AG09319 (cell line): ENCODE measurements at places on chromosomes 2 and 18.

DNA sequence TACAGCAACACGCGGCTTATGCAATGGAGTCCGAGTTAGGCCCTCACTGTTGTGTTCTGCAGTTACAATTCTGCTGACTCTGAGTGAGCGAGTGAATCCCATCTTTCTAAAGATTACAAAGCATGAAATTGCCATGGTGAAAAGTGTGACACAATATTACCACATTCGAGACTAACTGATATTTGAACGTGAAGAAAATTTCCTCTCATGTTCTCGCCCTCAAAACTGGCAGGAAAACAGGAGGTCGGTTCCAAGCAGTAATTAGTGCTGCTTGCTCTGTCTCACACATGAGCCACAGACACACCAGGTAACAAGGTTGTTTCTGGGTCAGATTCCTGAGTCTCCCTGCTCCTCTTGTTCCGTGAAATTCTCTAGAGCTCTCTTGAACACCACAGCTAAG, 93.7 kb upstream of the RIOK3 start:
- no peak for DNase-seq

DNA sequence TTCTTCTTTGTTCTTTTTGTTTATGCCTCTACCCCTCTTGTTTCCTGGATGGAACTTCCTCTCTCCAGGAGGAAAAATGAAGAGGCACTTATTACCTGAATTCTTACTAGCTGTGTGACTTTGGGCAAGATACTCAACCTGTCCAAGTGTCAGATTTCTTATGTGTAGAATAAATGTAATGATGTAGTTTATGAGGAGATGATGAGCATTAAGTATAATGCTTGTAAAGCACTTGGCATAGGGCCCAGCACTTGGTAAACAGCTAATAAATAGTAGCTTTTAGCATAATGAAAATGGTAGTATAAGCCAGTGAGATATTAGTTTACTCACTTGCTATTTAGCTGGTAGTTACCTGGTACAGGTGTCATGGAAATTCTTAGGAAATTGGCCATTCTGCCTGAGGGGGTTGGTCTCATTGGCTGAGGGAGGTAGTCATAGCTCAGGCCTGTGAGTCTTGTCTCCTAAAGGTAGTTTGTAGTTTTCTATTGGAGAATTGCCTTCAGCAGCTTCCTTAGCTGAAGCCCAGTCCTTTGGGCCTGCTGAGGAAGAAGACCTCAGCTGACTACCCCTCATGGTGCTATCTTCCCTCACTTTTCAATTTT, 133.4 kb upstream of the NABP1 start:
- DNase-seq = no peak

DNA sequence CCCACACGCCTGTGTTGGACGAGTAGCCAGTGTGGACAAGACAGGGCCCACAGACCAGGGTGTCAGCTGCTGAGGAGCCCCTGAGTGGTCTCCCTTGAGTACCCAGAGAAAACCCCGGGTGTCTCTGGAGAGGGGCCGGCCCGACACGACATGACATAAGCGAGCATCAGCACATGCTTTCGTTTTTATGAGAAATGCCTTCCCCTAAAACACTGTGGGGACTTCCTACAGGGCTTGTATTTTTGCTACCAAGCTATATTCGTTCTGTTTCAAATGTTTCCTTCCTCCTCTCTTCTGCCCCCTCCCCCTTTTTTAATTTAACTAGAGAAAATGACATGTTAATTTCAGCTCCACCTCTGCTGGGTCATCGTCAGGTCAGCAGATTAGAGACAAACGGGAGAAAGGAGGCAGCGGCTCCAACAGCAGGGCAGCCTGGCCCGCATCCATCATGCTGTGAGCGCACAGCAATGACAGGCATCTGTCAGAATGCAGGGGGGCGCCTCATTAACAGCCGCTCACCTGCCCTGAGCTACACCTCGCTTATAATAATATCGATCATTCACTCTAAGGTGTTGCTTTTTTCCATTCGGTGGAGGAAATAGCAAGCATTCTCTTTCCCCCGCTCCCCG, 286.2 kb downstream of the ZNF516 start:
- no peak for DNase-seq

- no peak for DNase-seq
Observed at GRCh38 chr2:9473985-9474360, 378 bp upstream of the IAH1 start.

- DNase-seq = no peak
Observed at GRCh38 chr18:3607309-3608098, 157.5 kb downstream of the TGIF1 start.

- DNase-seq = no peak
Observed at GRCh38 chr2:133411857-133412256, 156.4 kb downstream of the NCKAP5 start.

- no peak for DNase-seq
Observed at GRCh38 chr2:57809230-57809629, 237.4 kb upstream of the VRK2 start.

- DNase-seq = no peak
Observed at GRCh38 chr18:74331404-74331803, 15.8 kb downstream of the C18orf63 start.

DNA sequence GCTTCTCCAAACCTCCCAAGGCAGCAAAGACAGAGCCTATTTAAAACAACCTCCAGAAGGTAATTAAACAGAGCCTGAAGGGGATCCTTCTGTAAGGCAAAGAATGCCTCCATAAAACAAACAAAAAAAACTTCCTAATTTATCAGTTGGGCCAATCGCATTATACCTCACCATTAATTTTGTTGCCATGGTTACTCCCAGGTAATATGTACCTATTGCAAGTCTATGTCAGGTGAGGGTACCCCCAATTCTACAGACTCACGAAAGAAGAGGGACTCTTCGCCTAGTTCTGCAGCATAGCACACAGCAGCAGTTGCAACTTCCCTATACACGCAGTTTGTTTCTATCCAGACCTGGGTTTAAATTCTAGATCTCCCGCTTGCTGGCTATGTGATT, 38.8 kb downstream of the SFXN5 start:
- DNase-seq = no peak

DNA sequence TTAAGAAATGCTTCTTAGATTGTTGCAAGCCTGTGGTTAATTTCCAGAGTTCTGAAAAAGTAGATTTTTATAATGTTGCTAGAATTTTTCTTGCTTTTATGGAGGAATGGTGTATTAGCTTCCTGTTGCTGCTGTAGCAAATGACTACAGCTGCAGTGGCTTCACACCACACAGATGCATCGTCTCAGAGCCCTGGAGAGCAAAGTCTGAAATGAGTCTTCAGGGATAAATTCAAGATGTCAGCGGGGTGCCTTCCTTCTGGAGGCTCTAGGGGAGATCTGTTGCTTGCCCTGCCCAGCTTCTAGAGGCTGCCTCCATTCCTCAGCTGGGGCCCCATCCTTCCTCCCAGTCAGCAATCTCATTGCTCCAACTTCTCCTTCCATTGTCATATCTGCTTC, 187.8 kb downstream of the ZNF516 start:
- DNase-seq = no peak

GRCh38 chr18:8828798-8829197, 123.4 kb downstream of the MTCL1 start:
- no peak for DNase-seq

DNA sequence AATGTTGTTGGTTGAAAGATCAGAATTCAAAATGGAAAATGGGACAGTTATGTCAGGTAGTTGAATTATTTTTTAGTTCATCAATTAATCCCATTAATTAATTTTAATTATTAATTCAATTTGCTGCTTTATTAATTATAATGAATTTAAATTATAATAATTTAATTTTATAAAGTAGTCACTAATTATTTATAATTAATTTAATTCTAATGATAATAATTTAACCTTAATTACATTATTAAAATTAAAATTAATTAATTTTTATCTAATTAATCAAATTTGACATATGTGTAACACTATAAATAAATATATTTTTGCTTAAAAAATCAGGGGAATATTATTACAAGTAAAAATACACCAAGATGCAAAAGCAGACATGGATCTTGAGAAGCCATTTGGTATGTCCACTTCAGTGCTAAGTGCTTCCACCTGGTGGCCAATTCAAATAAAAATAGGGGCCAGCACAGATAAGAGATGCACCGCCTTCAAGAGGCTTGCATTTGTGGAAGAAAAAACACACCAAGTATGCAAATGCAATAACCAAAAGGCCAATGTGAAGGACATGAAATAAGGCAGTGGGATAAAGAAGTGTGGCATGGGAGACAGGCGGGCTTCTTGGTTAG, 73.2 kb downstream of the MBP start:
- DNase-seq = no peak

- DNase-seq = no peak
Observed at GRCh38 chr18:52582516-52582915, 242.5 kb downstream of the DCC start.
